Thyroid gland (tissue), 4 donors: ENCODE measurements at places on chromosomes 3 and 15.

- no peak for DNase-seq
Measured at GRCh38 chr3:44509393-44509921, 32.0 kb upstream of the ZNF445 start.

DNA sequence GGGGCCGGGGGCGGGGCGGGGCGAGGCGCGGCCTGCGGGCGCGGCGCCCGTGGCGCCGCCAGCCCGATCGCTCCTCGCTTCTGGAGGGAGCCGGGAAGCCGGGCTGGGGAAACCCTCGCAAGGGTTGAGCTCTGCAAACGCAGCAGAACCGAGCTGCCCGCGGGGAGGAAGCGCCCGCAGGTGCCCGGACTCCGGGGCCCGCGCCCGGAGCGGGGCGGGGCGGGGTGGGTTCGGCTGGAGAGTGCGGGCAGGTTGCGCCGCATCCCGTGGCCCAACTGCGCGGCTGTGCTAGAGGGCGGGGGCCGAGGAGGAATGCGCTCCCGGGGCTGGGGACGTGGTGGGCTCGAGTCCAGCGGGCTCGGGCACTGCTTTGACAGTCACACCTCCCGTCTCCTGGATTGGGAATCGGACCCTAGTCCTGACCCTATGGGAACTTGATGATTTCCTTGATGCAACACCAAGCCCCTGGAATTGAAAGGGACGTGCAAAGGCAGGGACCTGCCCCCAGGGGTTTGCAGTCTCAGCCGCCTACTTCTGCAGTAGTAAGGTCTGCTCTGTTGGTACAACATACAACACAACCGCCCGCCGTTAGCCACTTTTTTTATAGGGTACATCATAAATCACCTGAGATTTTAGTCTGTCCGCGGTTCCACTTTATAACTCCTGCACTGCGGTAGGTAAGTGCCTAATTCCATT lies 34.3 kb downstream of the ZBTB38 start:
- DNase-seq = peak; percentile 76

DNA sequence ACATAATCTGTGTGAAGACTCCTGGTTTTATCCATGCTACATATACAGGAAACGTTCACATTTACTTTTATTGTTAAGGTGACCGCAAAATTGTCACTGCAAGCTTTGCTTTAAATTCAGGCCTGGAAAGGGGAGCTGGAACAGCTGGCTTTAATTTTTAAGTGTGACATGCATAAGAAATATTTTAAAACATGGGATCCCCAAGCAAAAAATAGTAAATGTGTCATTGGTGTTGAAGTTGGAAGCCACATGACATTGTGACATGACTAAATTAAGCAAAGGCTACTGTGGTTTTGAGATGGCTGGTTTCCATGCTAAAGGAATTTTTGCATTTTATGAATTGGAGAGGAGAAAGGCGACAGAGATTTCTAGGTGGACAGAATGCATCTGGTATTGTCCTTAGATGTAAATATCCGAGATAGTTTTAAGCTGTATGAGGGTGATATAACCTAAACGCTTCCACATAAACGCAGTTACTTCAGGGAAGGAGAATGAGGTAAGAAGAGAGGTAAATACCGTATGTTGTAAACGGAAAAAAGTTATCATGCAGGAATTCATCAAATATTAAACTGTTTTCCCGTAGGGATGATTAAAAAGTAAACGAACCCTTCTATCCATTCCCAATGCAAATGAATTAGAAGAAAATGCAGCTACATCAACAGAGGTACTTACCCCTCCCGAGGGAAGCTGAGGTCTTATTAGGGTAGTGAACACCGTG lies 927 bp upstream of the FYTTD1 start:
- DNase-seq = no peak

DNA sequence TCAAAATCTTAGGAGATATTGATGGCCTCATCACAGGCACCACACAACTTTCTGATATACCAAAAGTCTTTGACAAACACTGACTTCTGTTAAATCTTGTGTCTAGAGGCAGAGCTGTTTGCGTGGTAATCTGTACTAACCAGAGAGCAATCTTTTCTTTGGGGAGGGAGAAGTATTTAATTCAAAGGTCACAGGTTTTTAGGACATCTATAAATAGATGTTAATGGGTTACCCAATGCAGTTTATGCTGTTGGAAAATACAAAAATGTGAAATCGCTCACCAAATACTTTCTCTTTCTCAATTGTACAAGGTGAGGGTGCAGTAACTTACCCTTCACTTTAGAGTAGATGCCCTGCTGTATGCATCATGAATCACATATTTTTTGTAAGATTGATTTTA lies 510.5 kb downstream of the NSUN3 start:
- DNase-seq = no peak

DNA sequence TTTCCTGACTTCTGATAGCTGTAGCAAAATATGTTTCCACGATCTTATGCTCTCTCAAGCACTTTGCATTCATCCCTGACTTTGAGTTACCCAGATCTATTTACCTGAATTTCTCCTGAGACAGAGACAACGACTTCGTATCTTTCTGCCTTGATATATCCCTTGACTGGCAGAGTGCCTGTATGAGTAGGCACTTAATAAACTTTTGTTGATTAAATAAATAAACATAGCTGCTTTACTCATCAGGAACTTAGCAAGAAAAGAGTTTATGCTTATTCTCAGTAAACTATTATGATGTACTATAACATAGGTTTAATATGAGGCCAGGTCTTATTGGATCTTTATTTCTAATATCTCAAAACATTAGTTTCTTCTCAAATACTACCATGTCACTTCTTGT lies 85.6 kb upstream of the PHLDB2 start:
- no peak for DNase-seq

GRCh38 chr3:176740906-176741663 lies 456.2 kb downstream of the TBL1XR1 start:
- no peak for DNase-seq

GRCh38 chr3:132164469-132165092 lies 129.8 kb upstream of the CPNE4 start:
- DNase-seq = no peak

- DNase-seq = no peak
Measured at GRCh38 chr15:58399739-58400138, 32.1 kb upstream of the LIPC start.

- peak; percentile 90 for DNase-seq
Measured at GRCh38 chr3:15903164-15903563, 105.4 kb upstream of the ANKRD28 start.

DNA sequence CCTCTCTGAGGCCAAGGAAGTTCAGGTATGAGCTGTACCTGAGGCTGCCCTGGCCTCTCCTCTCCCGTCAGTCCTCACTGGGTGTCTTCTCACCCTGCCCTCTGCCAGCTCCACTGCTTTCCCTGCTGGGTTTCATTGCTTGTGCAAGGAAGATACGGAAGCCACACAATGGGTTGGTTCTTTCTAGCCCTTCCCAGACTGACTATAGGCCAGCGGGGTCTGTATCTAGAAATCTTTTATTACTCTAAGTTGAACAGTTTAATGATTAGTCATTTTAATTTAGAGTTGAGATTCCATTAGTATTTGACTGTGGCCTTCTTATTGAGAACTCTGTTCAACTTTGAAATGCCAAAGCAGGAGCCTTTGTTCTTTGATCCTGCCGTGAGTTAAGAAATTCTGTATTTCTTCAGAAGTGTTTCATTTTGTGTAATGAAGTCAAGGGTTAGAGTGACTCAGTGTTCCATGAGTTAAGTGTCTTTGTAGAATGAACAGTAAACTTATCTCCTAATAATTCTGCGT lies 16.2 kb downstream of the C3orf62 start:
- no peak for DNase-seq

DNA sequence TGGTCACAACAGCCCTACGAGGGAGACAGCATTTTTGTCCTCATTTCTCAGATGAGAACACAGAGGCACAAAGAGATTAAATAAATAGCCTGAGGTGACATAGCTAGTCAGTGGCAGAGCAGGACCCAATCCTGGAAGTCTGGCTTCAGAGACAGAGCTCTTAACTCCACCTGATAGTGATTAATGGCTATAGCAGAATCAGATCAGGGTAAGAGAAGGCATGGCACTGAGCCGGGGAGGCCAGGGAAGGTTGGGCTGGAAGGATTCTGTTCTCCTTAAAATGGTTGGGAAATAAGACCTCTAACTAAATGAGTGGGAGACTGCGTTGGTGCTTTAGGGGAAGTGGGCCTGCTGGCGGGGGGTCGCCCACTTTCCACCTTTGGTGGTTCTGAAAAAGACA lies 104.5 kb downstream of the VGLL4 start:
- DNase-seq = no peak

DNA sequence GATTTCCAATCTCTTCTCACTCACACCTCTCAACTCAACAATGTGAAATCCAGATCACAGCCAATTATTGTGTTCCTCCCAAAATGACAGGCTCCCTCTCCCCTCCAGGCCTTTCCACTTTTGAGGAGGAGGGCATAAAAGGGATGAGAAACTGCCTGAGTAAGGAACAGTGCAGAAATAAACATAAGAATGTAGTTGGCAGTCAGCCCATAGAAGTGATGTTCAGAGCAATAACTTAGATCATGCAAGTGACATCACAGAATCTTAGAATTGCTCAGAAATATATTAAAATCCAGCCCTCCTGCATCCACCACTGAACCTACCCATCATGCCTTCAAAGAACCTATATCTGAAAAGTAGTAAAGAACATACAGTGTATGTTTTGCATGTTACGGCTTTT lies 299.4 kb upstream of the GADL1 start:
- DNase-seq = no peak

DNA sequence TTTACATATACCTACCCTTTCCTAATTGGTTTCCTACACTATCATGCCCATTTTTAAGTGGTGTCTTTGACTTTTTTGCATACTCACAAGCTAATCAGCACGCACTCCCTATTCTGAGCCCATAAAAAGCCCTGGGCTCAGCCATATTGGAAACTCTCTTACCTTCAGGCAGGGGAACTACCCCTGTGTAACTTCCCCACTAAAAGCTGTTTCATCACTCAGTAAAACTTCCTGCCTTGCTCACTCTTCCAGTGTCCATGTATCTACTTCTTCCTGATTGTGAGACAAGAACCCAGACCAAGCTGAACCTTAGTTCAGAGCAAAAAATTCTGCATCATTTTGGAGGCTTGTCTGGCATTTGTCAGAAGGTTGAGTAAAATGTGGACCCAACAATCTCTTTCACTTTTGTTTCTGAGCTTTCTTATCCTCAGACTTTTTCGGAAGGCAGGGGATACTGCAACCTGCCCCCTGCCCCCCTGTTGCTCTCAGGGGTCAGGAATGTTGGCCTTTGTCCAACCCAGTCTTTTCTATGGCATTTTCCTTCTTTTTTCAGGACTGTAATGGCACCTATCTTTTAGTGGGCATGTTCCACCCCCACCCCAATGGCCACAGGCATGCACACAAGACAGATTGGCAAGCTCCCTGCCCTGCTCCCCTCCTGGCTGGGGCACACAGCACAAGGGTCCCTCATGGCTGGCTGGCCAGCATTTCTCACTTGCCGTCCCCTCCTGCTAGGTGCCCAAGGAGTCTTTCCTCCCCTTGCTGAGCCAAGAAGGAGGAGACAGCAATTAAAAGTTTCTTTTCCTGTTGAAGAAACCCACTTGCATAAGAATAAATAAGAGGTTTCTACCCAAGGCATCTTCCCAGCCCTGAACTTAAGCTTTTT lies 26.3 kb upstream of the TMEM45A start:
- no peak for DNase-seq

GRCh38 chr3:50155491-50155878 lies 361 bp downstream of the SEMA3F start:
- no peak for DNase-seq

GRCh38 chr3:45582430-45582829 lies 12.1 kb upstream of the LIMD1 start:
- no peak for DNase-seq

DNA sequence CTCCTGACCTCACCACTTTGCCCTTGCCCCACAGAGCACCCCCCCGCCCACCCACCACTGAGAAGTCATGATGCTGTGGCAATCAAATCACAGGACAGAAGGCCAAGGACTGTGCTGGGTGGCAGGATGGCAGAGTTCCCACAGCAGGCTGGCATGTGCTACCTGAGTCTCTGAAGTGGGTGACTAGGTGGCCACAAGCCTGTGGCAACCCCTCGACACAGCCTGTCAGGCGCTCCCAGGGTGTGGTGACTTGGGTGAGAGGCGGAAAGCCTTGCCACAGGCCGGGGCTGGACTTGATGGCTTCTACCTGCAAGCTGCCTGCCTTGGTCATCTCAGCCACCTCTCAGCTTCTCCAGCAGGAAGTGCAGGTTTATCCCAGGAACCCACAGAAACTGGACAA lies 15.6 kb upstream of the DUSP7 start:
- no peak for DNase-seq

- no peak for DNase-seq
Measured at GRCh38 chr3:82020282-82020681, 258.8 kb upstream of the GBE1 start.

GRCh38 chr15:89129123-89129815 lies 41.0 kb downstream of the ABHD2 start:
- DNase-seq = peak; percentile 48

GRCh38 chr3:190728574-190729246 lies 133.8 kb downstream of the GMNC start:
- DNase-seq = no peak

GRCh38 chr3:195755791-195756676 lies 35.3 kb downstream of the MUC20 start:
- DNase-seq = no peak

GRCh38 chr15:62323353-62323890 lies 158.3 kb upstream of the C2CD4B start:
- no peak for DNase-seq

- DNase-seq = no peak
Measured at GRCh38 chr15:42062284-42062806, 32.0 kb downstream of the PLA2G4D start.

GRCh38 chr3:93994056-93994455 lies 14.1 kb downstream of the ARL13B start:
- DNase-seq = no peak

DNA sequence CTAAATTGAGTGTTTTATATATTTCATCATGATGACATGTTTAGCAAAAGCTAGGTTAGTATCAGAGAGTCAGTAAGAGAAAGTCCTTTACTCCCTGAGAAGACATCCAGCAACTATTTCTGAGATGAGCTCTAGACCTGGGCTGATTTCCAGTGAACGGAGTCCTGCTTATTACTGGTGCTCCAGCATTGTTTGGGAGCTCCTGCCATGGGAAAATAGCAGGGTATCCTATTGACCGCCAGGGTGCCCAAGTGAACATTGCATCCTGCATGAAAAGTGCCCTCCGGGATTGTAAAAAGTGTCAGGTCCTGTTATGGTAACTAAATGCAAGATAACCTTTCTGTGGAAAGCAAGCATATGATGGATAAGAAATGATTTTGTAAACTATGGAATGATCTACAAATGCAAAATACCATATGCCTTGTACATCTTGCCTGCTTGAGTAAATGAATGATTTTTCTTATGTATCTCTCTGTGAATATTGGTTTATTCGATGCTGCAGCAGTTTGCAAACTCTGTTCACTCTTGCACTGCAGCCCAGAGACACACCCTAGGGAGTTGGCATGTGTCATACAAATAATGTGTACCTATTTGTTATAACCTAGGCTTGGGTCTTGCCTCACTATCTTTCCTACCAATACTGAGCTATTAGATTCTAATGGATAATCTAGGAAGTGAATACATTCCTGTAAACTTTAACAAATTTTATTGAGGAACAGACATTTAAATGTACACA lies 96.7 kb downstream of the IL5RA start:
- DNase-seq = no peak
